Caki2 (cell line): ENCODE measurements at places on chromosomes 4 and X.
A peak's percentile ranks its signal among the peaks of the same experiment; 100 is the strongest.

- DNase-seq, result peak; percentile 55
These were observed 2.2 kb downstream of the PCDH10 start for GRCh38 chr4:133151341-133151690.

DNA sequence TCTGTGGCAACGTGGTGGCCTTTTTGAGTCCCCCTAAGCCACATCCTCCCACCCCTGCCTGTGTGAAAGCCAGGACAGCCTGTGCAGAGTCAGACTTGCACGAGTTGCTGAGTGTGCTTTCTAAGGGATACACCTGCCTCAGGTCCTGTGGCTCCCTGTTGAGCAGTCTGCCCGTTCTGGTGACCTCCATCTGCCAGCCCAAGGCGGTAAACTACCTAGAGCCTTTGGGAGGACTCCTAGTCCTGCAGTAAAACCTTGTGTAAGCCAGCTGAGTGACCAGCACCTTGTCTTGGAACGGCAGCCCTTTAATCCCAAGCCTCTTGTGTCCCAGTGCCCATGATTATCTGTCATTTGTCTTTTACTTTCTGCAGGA lies 69.3 kb downstream of the NBDY start:
- DNase-seq, result no peak

GRCh38 chr4:84938316-84938715 lies 28.2 kb downstream of the WDFY3 start:
- no peak for DNase-seq

DNA sequence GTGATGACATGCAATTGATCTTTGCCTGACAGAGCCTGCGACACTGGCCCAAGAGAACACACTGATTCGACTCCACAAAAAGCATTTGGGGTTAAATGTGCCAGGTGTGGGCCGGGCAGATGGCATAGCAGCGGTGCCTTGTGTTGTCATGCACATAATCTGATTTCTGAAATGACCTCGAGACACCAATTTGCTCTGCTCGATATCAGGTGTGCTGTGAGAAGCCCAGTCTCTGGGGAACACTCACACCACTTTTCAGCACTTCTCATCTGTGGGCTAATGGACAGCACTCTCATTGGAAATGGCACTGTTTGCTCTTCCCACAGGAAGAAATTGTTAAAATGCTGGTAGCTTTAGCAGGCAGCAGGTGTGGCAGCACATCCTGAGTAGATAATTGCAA lies 738.3 kb upstream of the TENM3 start:
- DNase-seq, result no peak
